ENCODE measurements at places on chromosomes 7 and 10. TPM values are rescaled to one million over a fixed set of nuclear protein-coding genes. Genes with fewer than 3 reads are reported as not detected.

DNA sequence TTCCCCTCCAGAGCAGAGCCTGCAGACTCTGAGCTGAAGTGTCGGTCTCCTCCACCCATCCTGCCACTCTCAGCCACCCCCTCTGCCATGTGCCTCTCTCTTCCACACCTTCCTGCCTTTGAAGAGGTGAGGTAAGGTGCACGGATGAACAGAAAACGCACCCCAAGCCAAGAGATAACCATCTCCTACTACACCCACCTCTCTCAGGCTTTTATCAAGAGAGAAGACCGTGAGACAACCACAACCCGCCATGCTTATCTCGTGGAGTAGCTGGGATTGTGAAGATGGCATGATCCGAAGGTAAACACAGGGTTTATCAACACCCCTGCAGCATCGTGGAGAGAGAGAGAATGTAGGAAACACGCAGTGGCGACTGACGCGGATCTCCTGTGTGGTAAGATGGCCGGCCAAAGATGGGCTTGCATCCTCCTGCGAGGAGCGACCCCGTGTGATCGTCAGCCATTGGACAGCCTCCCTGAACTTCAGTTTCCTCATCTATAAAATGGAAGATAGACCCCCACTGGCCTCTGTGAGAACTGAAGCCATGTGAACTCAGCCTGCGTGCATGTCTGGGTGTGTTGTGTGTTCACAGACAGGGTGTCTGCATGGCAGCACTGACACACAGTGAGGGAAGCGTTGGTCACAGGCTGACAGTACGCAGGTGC is 219.0 kb downstream of the DIP2C start:
- H3K27ac ChIP-seq, result no peak overlapping the region
- H3K36me3 ChIP-seq, result no peaks in the 10 kb centered on the region
- DNase-seq, result no peak
- no peaks in the 10 kb centered on the region for H3K4me1 ChIP-seq
- H3K4me3 ChIP-seq, result no peak overlapping the region
- H3K27me3 ChIP-seq, result peaks cover 15% of the 10 kb centered on the region

DNA sequence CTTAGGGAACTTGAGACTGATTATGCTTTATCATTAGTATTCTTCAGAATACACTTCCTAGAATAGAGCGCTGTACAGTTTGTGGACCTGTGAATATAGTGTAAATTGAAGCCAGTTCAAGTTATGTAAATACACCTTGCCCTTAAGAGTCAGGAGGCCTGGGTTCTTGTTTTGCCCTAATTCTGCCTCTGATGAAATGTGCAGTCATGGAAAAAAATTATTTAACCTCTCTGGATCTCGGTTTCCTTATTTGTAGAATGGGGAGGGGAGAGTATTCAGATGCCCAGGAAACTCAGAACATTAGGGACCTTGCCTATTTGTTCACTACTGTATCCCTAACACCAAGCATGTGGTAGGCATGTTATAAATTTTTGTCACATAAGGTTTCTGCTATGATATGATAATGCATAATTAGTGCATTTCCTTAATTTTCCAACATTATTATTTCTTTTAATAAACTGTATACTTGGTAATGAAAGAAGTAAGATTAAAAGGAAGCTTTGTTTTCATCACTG is 1.3 kb downstream of the EXOC6 start:
- peak overlapping the region; percentile 77 for H3K27ac ChIP-seq
- no peaks in the 10 kb centered on the region for H3K36me3 ChIP-seq
- H3K4me1 ChIP-seq, result peaks cover 41% of the 10 kb centered on the region

GRCh38 chr7:55160539-55160938 is 141.7 kb downstream of the EGFR start:
- no peak for DNase-seq
- no peaks in the 10 kb centered on the region for H3K36me3 ChIP-seq
- H3K4me1 ChIP-seq, result no peaks in the 10 kb centered on the region
- no peaks in the 10 kb centered on the region for H3K27me3 ChIP-seq
- H3K4me3 ChIP-seq, result no peak overlapping the region

DNA sequence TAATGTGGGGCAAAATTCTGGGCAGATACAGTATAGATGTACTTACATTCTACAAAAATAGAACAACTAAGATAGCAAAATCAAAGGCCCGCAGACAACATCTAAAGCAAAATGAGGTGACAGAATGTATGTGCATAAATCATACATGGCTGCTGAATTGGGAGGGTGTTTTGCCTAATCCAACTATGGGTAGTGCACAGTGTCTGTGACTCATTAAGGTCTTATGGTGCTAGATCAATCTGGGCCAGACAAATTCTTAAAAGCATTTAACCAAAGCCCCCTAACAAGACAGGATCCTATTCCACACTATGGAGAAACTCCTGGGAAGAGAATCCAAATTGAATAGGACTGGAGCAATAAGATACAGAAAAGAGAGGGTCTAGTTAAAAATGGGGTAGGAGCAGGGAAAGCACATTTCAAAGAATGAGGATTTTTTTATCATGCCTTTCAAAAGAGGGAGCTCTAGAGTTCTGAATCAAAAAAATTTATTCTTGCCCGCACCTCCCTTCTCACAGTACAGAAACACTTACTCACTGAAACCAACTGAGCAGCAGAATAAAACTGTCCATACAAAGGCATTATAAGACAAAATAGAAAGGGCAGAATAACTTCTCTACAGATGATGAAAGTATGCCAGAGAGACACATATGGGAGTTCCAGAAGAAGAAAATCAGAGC is 181.3 kb downstream of the RNLS start:
- H3K27me3 ChIP-seq, result no peaks in the 10 kb centered on the region
- H3K27ac ChIP-seq, result no peak overlapping the region
- no peak overlapping the region for H3K4me3 ChIP-seq
- DNase-seq, result no peak
- peaks cover 3% of the 10 kb centered on the region for H3K36me3 ChIP-seq
- H3K4me1 ChIP-seq, result peaks cover 5% of the 10 kb centered on the region

- H3K27ac ChIP-seq, result no peak overlapping the region
- no peaks in the 10 kb centered on the region for H3K4me1 ChIP-seq
- no peak overlapping the region for H3K4me3 ChIP-seq
- H3K27me3 ChIP-seq, result peaks cover 3% of the 10 kb centered on the region
- no peaks in the 10 kb centered on the region for H3K36me3 ChIP-seq
Measured at GRCh38 chr7:107951172-107951787, 51.7 kb downstream of the LAMB1 start.

- no peak overlapping the region for H3K4me3 ChIP-seq
- no peak for DNase-seq
- H3K4me1 ChIP-seq, result peaks cover 4% of the 10 kb centered on the region
- peaks cover 60% of the 10 kb centered on the region for H3K36me3 ChIP-seq
- H3K27me3 ChIP-seq, result no peaks in the 10 kb centered on the region
- H3K27ac ChIP-seq, result no peak overlapping the region
Measured at GRCh38 chr7:4788627-4789189, 13.3 kb downstream of the AP5Z1 start.

DNA sequence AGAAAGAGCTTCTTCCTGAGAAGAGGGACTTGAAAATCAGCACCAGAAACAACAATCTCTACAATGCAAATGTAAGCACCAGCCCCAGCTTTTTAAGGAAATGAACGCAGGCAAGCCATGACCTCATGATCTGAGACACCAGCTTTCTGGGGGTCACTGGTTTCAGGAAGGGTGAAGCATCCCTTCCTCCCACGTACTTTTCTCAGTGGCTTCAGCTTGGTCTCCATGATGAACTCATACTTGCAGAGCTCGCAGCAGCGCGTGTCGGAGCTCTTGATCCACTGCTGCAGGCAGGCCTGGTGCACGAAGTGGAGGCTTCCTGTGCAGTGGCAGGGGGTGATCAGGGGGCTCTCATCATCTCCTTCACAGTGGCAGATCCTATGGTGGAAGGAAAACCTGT is 87.0 kb downstream of the ALOX5 start:
- H3K4me3 ChIP-seq, result peak overlapping the region; percentile 62
- no peaks in the 10 kb centered on the region for H3K27me3 ChIP-seq
- peaks cover 44% of the 10 kb centered on the region for H3K36me3 ChIP-seq
- no peak for DNase-seq
- H3K27ac ChIP-seq, result peak overlapping the region; percentile 98

- H3K4me3 ChIP-seq, result no peak overlapping the region
Measured at GRCh38 chr7:2725178-2726105, 37.4 kb downstream of the AMZ1 start.

- H3K36me3 ChIP-seq, result no peaks in the 10 kb centered on the region
- no peak overlapping the region for H3K27ac ChIP-seq
- H3K4me1 ChIP-seq, result peaks cover 18% of the 10 kb centered on the region
- DNase-seq, result no peak
- no peak overlapping the region for H3K4me3 ChIP-seq
Measured at GRCh38 chr7:100824499-100825214, 2.7 kb downstream of the EPHB4 start.

GRCh38 chr10:73818402-73818801 is 7.0 kb upstream of the NDST2 start:
- no peaks in the 10 kb centered on the region for H3K27me3 ChIP-seq
- H3K4me3 ChIP-seq, result no peak overlapping the region
- H3K27ac ChIP-seq, result no peak overlapping the region
- no peak for DNase-seq
- H3K4me1 ChIP-seq, result no peaks in the 10 kb centered on the region

DNA sequence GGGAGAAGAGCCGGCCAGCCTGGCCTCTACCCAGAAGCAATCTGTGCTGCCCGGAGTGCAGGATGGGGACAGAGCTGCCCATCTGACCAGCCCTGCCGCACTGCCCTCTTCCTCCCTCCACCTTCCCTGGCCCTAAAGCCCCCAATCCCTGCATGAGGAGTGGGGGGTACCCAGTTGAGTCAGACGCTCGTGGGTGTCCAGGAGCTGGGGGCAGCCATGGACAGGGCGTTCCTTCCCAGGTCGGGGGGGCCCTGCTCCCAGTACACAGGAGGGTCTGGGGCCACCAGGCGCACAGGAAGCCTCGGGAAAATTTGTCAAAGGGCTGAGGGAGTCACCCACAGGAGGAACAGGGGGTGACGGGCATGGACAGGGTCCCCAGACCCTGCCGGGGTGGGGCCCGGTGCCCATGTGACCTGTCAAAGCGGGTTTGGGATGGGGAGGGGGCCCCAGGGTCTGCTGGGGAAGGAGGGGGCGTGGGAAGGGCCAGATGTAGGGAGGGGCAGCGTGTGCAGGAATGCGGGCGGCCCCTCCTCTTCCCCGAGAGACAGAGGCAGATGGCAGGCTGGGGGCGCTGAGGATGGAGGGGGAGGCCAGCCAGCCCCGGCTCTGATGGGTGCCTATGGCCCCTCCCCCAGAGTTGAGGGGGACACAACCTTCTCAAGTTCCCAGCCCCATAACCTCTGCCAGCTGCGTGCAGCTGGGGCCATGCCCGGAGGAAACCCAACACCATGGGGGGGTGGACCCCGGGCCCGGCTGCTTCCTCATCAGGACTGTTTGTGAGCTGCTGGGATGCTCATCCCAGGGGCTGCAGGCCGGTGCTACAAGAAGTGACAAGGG is 21.5 kb upstream of the GRIFIN start:
- no peaks in the 10 kb centered on the region for H3K36me3 ChIP-seq
- peaks cover 8% of the 10 kb centered on the region for H3K27me3 ChIP-seq
- H3K27ac ChIP-seq, result no peak overlapping the region
- no peak overlapping the region for H3K4me3 ChIP-seq
- H3K4me1 ChIP-seq, result peaks cover 5% of the 10 kb centered on the region

GRCh38 chr10:70137135-70137534 is 4.5 kb upstream of the AIFM2 start:
- peaks cover 22% of the 10 kb centered on the region for H3K36me3 ChIP-seq
- H3K4me3 ChIP-seq, result no peak overlapping the region
- DNase-seq, result no peak
- no peaks in the 10 kb centered on the region for H3K27me3 ChIP-seq

DNA sequence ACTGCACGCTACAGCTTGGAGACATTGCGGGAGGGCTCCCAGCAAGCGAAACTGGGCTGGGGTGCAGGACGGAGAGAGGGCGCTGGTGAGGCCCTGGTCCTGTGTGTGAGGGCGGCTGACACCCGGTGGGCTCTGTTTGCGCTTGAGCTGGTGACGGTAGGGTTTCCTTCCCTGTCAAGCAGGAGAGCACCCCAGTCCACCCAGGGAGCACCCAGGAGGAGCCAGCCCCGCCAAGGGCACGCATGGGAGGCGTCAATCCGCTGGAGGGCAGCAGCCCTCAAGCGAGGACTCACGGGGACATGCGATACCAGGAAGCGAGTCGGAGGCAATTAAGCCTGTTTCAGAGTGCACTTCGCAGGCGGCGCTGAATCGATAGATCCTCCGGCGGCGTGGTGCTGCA is 109.4 kb downstream of the MAD1L1 start:
- H3K4me3 ChIP-seq, result no peak overlapping the region
- DNase-seq, result no peak
- H3K27ac ChIP-seq, result no peak overlapping the region
- peaks cover 9% of the 10 kb centered on the region for H3K4me1 ChIP-seq
- peaks cover 15% of the 10 kb centered on the region for H3K36me3 ChIP-seq
- no peaks in the 10 kb centered on the region for H3K27me3 ChIP-seq

- no peak overlapping the region for H3K4me3 ChIP-seq
- no peaks in the 10 kb centered on the region for H3K27me3 ChIP-seq
- peaks cover 59% of the 10 kb centered on the region for H3K36me3 ChIP-seq
Measured at GRCh38 chr10:43160046-43160920, 22.0 kb downstream of the CSGALNACT2 start.

GRCh38 chr10:7788639-7789286 is 786 bp downstream of the ATP5F1C start:
- no peaks in the 10 kb centered on the region for H3K27me3 ChIP-seq
- DNase-seq, result no peak
- H3K4me3 ChIP-seq, result no peak overlapping the region
- H3K27ac ChIP-seq, result no peak overlapping the region

- no peaks in the 10 kb centered on the region for H3K27me3 ChIP-seq
- DNase-seq, result no peak
- H3K27ac ChIP-seq, result no peak overlapping the region
- H3K4me1 ChIP-seq, result peaks cover 24% of the 10 kb centered on the region
- H3K36me3 ChIP-seq, result no peaks in the 10 kb centered on the region
Measured at GRCh38 chr10:68598978-68599770, 39.0 kb downstream of the TET1 start.

DNA sequence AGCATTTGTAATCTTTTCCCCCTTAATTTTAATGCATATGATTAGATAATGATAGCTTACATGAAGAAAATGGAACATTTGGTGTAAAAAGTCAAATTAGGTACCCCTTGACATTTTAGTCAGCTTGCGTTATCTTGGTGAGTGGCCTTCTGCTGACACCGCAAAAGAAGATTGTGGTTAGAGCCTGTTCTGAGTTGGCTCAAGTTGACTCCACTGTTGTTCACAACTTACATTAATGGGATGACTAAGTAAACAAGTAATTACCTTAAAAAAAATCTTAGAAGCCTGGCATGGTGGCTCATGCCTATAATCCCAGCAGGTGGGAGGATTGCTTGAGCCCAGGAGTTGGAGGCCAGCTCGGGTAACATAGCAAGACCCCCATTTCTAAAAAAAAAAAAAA is 24.2 kb downstream of the TRRAP start:
- no peak overlapping the region for H3K4me3 ChIP-seq
- H3K36me3 ChIP-seq, result peaks cover 86% of the 10 kb centered on the region
- DNase-seq, result no peak

GRCh38 chr10:57815949-57816348 is 451.7 kb downstream of the IPMK start:
- no peak overlapping the region for H3K27ac ChIP-seq
- H3K36me3 ChIP-seq, result no peaks in the 10 kb centered on the region
- H3K4me3 ChIP-seq, result no peak overlapping the region
- DNase-seq, result no peak

The PNLIP gene
- total RNA-seq, result not detected

The OR2A25 gene
- total RNA-seq, result not detected

The CHCHD3 gene
- total RNA-seq, result 53.6 TPM

The IL15RA gene
- total RNA-seq, result 19.8 TPM

The GRM3 gene
- total RNA-seq, result not detected

The HDAC9 gene
- total RNA-seq, result 149 TPM

The ITIH5 gene
- total RNA-seq, result not detected

The NKX1-2 gene
- total RNA-seq, result not detected

The CPN1 gene
- total RNA-seq, result not detected

The NUPR2 gene
- not detected for total RNA-seq
